ENCODE measurements at places on chromosomes 7 and 10.

DNA sequence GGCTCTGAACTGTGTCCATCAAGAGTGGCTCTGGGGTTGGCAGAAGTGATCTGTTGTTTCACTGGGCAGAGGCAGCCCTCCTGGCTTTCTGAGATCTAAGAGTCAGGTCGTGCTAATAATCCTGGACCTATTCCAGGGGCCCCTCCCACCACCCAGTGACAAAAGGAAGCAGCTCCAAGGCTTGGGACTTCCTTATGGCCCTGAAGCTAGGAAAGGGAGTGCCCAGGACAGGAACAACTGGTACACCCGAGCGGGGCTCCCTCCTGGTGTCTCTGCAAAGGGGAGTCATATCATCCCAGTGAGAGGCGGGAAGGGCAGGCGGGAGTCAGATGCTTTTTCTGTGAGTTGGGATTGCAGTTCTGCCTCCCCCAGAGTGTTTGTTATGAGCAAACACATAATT lies 32.3 kb downstream of the RPS24 start:
- no peak for DNase-seq

GRCh38 chr10:52313256-52313932 lies 687 bp upstream of the DKK1 start:
- no peak for DNase-seq

- DNase-seq = no peak
These were observed 50.7 kb upstream of the RPA3 start for GRCh38 chr7:7768977-7769709.

DNA sequence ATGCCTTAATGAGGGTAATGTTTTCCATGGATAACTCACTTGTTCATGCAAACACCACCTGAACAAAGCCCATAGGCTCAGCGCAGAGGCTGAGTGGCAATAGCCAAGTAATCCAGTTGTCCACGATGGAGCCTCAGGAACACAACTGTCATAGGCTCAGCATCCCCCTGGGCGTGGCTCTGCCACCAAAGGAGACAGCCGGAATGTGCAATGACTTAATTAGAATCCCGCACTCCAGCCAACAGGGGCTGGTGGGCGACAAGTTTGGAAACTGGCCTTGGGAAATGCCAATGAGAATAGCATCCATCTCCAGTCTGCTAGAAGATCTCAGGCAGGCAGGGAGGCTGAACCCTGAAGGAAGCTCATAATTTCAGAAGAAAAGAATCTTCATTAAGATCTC lies 411.7 kb upstream of the NRP1 start:
- no peak for DNase-seq

DNA sequence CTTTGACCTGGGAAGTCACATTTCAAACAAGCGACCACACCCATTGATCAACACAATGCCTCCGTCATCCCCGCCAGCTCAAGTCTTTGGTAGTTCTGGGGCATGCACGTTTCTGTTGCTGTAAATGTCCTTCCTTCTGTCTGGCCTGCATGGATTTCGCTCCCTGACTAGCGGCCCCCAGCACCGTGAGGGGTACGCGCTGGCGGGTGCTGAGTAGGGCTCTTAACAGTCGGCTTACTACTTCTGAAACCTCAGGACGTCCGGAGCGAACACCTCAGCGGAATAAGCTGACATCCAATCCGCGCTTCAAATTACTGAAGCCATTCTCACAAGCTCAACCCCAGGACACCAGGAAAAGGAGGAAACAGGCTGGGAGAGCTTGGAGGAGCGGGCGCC lies 505 bp downstream of the NUDCD3 start:
- DNase-seq = peak; percentile 63

DNA sequence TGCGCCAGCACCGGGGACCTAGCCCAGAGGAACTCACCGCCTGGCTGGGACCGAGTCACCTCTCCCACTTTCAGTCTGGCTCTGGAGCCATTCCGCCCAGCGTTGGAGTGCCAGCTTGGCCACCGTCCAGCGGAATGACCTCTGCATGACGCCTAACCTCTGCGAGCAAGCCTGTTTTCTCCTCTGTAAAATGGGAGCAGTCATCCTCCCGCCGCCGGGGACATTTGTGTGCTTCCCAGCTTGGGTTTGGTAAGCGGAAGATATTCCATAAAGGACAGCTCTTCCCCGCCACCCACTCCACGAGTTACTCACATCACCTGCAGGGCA lies 1.3 kb upstream of the ZCCHC24 start:
- DNase-seq = peak; percentile 71

- peak; percentile 64 for DNase-seq
These were observed 631 bp downstream of the HPS6 start for GRCh38 chr10:102065561-102066398.

GRCh38 chr7:33873518-33873917 lies 31.8 kb upstream of the BMPER start:
- no peak for DNase-seq

GRCh38 chr7:116780521-116780920 lies 81.9 kb upstream of the CAPZA2 start:
- no peak for DNase-seq

DNA sequence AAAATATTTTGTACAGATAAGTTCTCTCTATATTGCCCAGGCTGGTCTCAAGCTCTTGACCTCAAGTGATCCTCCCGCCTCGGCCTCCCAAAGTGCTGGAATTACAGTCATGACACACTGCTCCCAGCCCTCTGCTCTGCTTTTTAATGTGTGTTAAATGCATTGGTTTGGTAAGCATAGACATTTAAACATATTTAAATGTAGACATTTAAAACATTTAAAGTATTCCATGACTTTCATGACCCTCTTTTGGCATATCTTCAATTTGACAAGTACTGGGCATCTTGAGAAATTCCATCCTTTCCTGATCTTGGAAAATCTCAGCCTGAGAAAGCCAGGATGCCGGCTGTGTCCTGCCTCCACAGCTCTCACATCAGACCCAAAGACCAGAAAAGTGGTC lies 5.2 kb upstream of the SAR1A start:
- DNase-seq = no peak

GRCh38 chr10:70752571-70752970 lies 32.6 kb downstream of the TBATA start:
- DNase-seq = no peak

DNA sequence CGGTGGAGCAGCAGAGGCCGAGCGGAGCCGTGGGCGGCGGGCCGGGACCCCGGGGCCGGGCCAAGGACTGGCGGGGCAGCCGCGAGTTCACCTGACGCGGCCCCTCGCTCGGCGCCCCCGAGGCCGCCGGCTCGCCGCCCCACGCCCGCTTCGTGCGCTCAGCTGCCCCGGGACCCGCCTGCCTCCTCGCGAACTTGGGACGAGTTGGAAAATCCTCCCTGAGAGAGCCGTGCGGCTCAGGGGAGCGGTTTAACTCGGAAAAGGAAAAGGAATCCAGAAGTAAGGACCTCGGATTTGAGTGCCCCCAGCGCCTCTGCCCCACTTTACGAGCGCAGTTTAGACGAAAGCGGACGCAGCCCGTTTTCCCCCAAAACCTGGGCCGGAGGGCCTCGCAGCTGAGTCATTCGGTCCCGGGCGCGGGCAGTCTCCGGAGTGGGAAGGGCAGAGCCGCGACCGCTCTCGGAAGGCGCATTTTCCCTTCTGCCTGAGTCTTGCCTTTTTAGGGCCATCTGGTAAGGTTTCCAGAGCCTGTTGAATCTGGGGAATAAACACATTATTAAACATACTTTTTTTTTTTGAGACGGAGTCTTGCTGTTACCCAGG lies 744 bp downstream of the CREM start:
- peak; percentile 64 for DNase-seq

GRCh38 chr10:32851301-32851700 lies 106.7 kb downstream of the ITGB1 start:
- DNase-seq = no peak

DNA sequence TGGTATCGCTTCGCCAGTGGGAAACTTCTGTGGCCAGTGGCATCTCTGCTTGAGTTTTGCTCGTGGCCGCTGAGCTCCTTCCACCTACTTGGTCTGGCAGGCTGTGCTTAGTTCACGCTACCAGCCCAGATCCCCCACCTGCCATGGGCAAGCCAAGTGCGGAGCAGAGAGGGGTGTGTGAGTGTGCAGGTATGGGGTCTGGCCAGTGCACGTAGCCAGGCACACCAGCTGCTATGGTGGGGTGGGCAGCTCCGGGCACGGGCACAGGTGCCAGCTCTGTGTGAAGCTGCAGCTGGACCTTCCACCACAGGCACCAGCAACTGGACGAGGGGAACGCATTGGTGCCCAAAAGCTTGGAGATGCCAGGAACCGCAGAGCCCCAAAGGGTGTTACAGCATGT lies 56.5 kb downstream of the ZNF777 start:
- DNase-seq = no peak

DNA sequence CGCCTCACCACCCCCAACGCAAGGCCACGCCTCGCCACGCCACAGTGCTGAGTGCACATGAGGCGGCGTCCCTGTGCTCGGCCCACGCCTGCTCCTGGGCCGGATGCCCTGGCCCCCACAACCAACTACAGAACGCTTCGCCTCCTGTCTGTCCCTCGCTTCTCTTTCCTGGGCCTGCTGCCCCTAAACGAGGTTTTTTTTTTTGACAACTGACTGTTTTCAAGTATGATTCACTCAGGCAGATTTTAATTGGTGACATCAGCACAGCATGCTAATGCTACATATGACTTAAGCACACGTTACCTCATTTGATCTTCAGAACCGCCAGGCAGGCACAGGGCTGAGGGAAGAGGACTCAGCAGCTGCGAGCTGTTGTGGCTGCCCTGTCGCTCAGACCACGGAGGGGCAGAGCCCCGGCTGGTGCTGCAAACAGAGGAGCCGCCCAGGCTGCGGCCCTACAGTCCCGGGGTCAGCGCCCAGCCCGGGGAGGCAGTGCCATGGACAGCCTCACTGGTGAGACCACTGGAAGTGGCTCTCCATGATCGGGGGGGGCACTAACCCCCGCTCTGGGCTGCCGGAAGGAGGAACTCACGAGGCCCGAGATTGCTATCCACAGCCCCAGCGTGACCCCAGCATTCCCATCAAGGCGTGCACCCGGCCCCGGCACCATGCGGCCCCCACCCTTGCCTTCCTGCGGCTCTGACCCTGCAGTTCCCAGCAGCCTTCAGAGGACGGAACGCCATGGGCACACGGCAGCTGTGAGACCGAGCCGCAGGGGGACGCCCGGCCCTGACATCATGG lies 212.8 kb downstream of the MAD1L1 start:
- peak; percentile 92 for DNase-seq

DNA sequence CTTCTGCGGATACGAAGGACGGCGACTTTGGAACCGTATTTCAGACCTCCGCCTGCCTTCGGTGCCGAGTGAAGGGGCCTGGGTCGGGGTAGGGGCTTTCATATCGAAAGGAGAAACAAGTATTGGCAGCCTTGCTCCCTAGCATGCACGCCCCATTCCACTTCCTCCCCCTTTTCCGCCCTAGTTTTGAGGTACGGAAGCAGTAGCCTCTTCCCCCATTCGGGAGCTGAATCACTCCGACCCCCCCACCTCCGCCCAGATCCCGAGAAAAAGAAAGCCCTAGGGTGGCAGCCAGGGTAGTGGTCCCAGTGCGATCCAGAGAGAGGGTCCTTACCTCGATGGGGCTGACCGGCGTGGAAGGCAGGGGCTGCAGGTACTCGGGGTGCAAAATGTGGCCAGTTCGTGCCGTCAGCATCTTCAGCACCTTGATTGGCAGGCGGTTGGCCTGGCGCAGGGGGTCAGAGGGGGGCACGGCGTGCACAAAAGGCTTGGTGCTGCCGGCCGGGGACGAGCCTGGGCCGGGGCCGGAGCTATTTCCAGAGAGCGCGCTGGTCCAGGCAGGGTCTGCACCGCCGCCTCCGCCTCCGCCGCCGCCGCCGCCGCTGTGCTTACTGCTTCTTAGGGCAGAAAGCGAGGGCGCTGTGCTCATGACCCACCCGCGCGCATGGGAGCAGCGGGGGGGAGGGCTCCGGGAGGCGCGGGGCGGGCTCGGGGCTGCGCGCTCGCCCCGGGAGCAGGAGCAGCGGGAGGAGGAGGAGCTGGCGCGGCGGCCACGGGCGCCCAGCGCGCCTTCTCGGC lies 594 bp downstream of the ZNF503 start:
- DNase-seq = peak; percentile 55

DNA sequence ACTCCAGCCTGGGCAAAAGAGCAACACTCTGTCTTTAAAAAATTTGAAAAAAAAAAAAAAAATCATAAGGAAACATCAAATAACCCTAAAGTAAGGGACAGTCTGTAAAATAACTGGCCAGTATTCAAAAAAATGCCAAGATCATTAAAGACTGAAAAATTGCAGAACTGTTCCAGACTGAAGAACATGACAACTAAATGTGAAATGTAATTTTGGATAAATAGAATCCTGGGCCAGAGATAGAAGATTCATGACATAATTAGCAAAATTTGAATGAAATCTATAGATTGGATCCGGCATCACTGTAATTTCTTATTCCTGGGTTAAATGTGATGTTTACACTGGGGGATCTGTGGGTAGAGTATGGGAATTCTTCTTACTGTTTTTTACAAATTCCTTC lies 3.0 kb downstream of the PSPH start:
- DNase-seq = no peak

GRCh38 chr10:1324903-1325302 lies 268.7 kb downstream of the WDR37 start:
- no peak for DNase-seq

DNA sequence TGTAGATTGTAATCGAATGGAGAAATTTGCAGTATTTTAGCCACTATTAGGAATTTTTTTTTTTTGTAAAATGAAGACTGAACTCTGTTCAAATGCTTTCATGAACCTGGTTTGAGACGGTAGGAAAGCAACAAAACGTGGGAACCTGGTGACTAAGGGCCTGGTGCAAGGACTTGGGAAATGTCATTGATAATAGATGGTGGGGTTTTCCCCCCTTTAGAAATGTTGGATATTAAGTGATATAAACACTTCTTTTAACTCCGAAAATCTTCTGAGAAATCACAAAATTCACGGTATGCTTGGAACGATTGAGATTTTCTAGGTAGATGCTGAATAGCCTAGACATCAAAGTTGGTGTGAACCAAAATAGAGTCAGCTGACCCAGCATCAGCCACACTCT lies 6.4 kb downstream of the IFIT2 start:
- DNase-seq = no peak

- no peak for DNase-seq
These were observed 47.0 kb downstream of the GDI2 start for GRCh38 chr10:5766189-5766588.

- no peak for DNase-seq
These were observed 34.8 kb upstream of the LAMB1 start for GRCh38 chr7:108037741-108038140.

DNA sequence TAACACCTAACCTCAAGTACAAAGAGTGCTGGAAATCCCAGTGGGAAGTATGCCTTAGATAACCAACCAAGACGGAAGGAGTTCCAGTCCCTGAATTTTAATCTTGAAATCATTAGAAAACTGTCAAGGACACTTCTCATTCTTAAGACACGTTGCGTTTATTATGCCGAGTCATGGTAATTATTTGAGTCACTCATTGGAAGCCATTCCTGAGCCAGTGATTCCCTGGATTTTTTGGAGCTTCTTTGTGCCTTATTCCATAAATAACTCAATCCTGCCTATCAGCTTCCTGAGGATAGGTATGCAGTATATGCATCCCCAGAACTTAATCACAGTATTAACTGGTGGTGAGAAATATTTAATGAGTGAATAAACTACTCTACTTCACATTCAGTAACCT lies 77.4 kb downstream of the PPP1R17 start:
- DNase-seq = no peak

- no peak for DNase-seq
These were observed 55.6 kb downstream of the DNAJB6 start for GRCh38 chr7:157392256-157393037.
